Stimulated activated CD8-positive, alpha-beta memory T cell treated with anti-CD3 and anti-CD28 coated beads, Interleukin-2, amount 100 ng/mL, for 48 hours (primary cell): ENCODE measurements at places on chromosomes 3 and 15.

DNA sequence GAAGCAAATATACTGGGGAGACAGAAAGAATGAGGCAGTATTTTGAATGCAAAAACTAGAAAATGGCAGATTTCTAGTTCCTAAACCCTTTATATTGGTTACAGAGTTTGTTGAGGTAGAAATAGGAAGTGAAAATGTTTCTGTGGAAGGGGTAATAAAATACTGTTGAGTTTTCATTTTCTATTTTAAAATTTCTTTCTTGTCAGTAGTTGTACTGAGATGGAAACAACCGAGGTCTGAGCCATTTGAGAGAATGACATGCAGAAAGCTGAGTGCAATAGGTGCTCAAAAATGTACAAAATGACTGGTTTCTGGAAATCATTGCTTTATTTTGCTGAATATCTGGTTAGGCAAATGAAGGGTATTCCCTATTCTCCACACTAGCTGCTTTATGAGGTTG is 361.4 kb downstream of the CHL1 start:
- DNase-seq: no peak

DNA sequence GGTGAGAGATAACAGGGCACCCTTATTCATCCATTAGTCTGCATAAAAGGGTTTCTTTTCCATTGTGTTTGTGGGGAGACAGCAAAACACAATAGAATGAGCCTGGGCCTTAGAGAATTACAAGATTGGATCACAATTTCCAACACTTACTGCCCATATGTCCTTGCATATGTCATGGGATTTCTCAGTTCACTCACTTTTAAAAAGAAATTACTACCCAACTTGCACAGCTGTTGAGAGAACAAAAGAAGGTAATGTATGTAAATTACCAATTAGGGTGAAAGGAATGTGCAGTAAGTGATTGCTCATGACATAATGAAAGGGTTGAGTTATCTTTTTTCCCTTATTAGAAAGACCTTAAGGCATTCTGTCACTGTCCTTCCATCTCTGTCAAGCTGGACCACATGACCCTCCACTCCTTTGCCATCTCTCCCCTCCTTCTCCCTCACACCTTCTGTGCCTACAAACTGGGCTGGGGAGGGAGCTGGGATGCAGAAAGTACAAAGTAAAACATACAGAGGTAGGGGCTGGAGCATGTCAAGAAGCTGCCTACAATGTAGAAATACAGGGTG is 244.2 kb downstream of the ZMAT3 start:
- DNase-seq: no peak

GRCh38 chr3:13391308-13391707 is 28.8 kb downstream of the NUP210 start:
- no peak for DNase-seq

- DNase-seq: no peak
Observed at GRCh38 chr3:147925272-147925671, 516.1 kb downstream of the ZIC1 start.

- DNase-seq: no peak
Observed at GRCh38 chr15:91148243-91148642, 48.2 kb downstream of the SV2B start.

- DNase-seq: no peak
Observed at GRCh38 chr3:184827572-184827971, 15.6 kb downstream of the VPS8 start.

DNA sequence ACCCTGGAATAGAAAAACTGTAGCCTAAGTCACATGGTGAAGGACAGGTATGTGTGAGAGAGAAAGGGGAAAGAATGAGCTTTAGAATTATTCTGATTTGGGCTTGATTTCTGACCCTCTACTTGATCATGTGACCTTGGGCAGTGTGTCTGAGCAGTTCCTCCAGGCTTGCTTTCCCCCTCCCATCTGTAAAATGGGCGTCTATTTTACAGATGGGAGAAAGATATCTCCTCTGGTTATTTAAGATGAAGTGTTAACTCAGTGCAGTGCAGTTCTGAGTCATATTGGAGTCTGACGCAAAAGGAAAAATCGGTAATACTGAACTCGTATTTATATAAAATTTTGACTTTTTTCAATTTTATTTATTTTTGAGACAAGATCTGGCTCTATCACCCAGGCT is 38.1 kb upstream of the LMOD3 start:
- DNase-seq: no peak

- DNase-seq: no peak
Observed at GRCh38 chr3:72434296-72434695, 413.9 kb downstream of the SHQ1 start.

- no peak for DNase-seq
Observed at GRCh38 chr15:81284256-81285031, 39.5 kb downstream of the STARD5 start.

GRCh38 chr3:158574646-158575045 is 3.7 kb downstream of the MLF1 start:
- DNase-seq: no peak

- DNase-seq: peak; percentile 66
Observed at GRCh38 chr3:136194409-136195257, 1.5 kb downstream of the MSL2 start.

GRCh38 chr3:109117939-109118338 is at the start of gene MORC1:
Gene MORC1, minus strand, starts transcription at chr3:109118134. Its CDS starts 75 bp downstream, at chr3:109118059.
- no peak for DNase-seq

DNA sequence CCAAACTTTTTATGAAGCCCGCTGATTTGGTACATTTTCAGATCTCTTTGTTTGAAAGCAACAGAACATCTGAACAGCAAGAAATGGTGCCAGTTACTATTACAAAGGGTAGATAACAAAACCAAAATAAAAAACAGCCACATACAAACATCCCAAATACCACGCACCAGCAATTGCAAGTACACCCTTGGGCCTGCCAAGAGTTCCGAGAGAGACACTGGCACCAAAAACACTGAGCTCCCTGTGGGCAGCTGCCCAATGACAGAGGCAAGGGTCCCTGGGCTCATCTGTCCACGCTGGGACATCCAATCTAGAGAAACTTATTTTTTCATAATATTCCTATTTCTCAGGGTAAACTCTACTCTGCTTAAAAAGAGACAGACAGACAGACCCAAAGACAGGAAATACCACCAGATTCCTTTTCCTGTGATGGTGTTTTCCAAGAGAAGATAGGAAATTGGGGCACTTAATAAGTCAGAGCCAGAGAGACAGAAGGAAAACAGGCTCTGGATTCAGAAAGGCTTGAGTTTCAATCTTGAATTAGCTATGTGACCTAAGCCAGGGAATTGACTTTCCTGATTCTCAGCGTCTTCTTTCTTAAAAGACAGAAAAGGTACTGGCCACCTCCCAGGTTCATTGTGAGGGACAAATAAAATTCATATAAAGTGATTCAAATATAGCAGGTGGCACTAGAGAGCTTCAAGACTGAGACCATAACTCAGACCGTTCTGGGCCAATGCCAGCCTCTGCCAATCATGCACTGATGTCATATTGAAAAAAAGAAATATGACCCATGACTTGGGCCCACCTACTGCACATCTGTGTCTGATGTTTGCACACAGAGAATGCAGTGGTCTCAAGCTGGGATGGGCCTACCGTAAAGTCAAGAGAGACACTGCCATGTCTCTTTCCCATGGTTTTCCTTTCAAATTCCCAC is 61.3 kb downstream of the FOXP1 start:
- DNase-seq: no peak

DNA sequence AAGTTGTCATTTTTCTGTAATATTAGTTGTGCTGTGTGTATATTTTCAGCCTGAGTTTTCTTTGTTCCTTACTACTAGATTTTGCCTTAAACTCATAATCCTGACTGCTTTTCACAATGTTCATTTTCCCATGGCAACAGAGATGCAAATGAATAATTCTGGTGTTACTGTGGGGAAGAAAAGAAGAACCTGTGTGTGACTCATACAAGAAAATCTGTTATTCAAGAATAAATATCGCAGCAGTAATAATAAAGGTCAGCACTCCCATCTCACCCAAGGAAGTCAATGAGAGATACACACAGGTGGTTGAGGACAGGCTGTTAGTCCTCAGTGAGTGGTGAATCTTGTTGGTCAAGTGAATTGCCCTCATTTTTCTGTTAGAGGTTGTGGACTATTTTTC is 656.6 kb upstream of the NAALADL2 start:
- no peak for DNase-seq

DNA sequence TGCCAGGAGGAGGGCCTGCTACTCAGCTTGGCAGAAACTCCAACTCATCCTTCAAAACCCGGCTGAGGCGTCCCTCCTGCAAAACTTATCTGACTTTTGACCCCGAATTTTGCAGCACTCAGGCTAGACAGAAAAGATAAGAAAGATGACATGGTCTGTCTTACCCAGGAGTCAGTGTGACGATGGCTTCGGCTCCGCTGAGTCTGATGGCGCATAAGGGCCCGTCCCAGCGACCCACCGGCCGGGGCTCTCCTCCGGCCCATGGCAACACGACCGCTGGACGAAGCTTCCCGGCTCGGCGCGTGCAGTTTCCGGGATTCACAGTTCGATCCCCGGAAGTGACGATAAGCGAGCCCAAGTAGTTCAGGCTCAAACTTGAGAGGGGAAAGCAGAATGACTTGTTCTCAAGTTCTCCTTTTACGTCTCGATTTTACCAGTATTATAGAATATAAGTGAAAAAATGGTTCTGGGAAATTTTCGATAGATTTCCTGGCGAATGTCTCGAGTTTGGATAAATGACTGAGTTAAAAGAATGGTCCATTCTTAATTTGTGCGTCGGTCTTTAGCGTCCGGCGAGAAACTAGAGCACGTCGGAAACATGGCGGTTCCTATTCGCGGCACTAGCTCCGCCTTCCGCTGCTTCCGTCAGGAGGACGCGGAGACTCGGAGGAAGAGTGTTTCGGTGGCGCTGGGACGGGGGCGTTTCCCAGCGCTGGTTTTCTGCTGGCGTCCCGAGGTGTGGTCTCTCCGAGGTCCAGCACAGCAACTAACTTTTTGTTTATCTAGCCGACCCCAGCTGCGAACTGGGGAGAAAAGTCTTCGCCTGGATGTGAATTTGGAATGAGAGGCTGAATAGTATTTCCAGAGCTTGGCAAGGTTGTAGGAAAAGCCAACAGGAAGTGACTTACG is at the start of gene LSG1:
Gene LSG1, minus strand, starts transcription at position 292 of the 909 bp plus-strand sequence. Its CDS starts 29 bp downstream, at position 263.
- DNase-seq: peak; percentile 86

GRCh38 chr3:64295594-64295993 is 70.3 kb upstream of the PRICKLE2 start:
- no peak for DNase-seq

DNA sequence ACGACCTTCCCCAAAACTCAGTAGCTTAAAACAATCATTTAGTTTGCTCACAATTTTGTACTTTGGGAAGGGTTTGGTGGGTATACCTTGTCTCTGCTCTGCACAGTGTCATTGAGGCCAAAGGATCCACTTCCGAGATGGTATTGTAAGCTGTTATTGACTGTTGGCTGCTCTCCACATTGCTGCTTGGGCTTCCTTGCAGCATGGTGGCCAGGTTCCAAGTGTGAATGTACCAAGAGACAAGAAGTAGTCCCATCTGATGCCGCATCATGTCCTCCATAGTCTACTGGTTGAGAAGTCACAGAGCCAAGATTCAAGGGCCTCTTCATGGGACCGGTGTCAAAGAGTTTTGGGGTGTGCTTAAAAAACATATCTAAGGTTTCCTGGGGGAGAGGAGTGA is 268.5 kb downstream of the PLCL2 start:
- no peak for DNase-seq
